ENCODE measurements at places on chromosomes 4 and X.

GRCh38 chr4:158159054-158159717 lies 13.6 kb downstream of the GASK1B start:
- no peak for DNase-seq

GRCh38 chrX:34612036-34612435 lies 45.0 kb downstream of the TMEM47 start:
- no peak for DNase-seq

GRCh38 chr4:16045687-16046086 lies 38.1 kb downstream of the PROM1 start:
- no peak for DNase-seq

GRCh38 chrX:133415276-133416105 lies at the start of gene GPC4:
Gene GPC4, minus strand, starts transcription at chrX:133415489. Its CDS starts 524 bp downstream, at chrX:133414965.
- peak; percentile 56 for DNase-seq

DNA sequence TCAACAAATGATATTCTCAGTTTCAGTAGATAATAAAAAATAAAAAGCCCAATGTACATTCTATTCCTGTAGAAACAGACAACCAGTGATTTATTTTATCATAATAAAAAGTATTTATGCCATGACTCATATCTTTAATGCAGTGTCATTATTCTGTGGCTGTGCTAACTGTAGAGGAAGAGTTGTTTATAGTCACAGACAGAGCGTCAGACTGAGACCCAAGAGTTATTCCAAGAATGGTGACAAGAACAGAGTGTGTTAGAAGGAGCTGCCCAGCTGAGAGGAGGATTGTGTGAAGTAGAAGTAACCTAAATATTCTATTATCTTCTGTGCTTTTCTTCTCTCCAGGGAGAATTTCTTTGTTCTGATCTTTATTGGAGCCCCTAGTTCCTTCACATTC lies 210.7 kb downstream of the PPP1R2C start:
- DNase-seq: no peak

- no peak for DNase-seq
These were observed 53.5 kb downstream of the SPANXA2 start for GRCh38 chrX:141642979-141643378.

GRCh38 chrX:10932842-10933440 lies 178.2 kb upstream of the HCCS start:
- no peak for DNase-seq

- DNase-seq: no peak
These were observed 18.7 kb downstream of the TXLNG start for GRCh38 chrX:16804923-16805464.

- DNase-seq: no peak
These were observed 18.0 kb upstream of the MAEA start for GRCh38 chr4:1271686-1272085.

- no peak for DNase-seq
These were observed 15.2 kb upstream of the NEXMIF start for GRCh38 chrX:74940414-74940813.

- DNase-seq: peak; percentile 50
These were observed 565 bp downstream of the MOB1B start for GRCh38 chr4:70902577-70903290.

DNA sequence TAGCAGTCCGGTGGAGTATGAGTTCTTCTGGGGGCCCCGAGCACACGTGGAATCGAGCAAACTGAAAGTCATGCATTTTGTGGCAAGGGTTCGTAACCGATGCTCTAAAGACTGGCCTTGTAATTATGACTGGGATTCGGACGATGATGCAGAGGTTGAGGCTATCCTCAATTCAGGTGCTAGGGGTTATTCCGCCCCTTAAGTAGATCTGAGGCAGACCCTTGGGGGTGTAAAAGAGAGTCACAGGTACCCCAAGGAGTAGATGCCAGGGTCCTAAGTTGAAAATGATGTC lies 852 bp downstream of the MAGEH1 start:
- DNase-seq: no peak

GRCh38 chrX:65516756-65517155 lies 17.8 kb downstream of the LAS1L start:
- DNase-seq: no peak

DNA sequence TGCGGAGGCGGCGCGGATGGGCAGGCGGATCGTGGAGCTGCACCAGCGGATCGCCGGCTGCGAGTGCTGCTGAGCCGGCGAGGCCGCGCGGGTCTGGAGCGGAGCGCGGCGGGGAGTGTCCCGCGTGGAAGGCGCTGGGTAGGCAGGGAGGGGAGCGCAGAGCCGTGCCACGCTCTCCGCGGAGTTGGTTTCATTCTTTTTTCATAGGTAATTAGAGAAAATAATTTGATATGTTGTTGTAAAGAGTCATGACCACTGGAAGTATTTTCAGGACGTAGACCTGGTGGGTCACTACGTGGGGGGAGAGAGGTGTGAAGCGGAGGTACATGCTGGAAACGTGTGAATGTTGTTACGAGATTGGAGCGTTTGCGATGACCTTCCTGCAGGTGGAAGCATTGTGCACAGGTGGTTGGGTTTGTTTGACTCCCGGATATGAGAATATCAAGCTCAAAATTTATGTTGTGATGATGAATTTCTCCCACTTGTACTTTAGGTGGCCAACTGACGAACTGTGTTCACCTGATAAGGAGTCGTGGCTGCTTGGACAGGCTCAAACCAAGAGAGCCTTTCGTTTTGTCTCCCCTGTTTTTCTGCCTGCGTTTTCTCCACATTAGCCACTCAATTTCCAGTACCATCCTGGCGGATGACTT lies 19.1 kb upstream of the S100P start:
- no peak for DNase-seq

- no peak for DNase-seq
These were observed 84.9 kb downstream of the CBLL2 start for GRCh38 chrX:22357621-22358020.

- DNase-seq: no peak
These were observed 824 bp upstream of the HMGB3 start for GRCh38 chrX:150982235-150982787.

DNA sequence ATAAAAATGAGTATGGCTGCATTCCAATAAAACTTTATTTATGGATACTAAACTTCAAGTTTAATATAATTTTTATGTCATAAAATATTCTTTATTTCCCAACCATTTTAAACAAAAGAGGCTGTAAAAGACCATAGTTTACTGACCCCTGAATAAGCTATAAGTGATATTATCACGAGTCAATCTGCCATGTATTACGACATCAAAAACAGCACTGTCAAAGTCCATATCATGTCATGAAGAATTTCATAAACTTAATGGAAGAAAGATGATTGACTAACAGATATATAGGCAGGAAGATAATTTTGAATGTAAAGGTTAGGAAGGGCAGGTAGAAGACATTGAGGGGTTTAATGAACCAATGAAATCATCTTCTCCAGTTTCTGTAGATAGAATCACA lies 18.2 kb downstream of the TMEM156 start:
- no peak for DNase-seq

- DNase-seq: peak; percentile 66
These were observed at the start of gene NBDY for GRCh38 chrX:56729152-56729850. Gene NBDY, plus strand, starts transcription at chrX:56729243. Its CDS starts 111 bp downstream, at chrX:56729354.

DNA sequence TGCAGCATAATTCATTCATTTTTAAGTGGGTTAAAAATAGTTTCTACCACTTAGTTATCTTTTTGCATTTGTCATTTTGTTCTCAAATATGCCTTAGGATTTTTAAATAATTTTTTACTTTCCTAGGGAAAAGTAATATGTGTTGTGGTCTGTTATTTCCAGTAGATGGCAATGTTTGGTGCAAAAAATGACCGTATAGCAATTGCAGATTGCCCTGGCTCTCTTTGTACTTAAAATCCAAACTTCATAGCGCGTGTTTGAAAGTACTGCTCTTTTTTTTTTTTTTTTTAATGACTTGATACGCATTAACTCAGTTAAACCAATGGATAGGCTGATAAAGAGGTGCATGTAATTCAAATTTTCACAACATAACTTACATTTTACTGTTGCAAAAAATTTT lies 74.4 kb upstream of the RBMX start:
- DNase-seq: no peak

- no peak for DNase-seq
These were observed 56.8 kb upstream of the PRDX4 start for GRCh38 chrX:23610495-23610894.

DNA sequence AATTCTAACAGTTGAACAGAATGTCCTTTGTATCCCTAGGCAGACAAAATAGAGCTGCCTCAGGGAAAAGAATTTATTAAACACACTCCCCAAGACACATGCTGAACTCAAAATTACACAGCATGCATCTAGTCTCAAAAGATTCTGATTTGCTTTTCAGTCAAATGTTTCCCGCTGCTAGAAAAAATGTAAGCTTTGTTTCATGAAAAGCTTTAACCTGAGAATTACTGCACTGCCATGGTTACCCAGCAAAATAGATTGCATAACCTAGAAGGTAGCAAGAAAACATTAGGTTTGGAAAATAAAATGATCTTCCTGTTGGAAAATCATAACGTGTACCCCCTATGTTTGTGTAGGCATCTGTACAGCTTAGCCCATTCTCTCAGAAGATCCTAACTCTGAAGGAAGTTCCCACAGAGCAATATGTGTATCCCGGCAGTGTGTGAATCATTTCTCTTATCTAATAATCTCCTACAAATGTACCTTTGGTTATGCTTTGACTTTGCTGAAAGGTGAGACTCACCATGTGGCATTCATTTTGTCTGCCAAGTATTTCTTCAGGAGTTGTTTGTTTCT lies 646.9 kb downstream of the STPG2 start:
- DNase-seq: no peak

- DNase-seq: no peak
These were observed 59.8 kb downstream of the AGTR2 start for GRCh38 chrX:116230130-116230898.
